NCI-H460 (cell line): ENCODE measurements at places on chromosomes 6 and 20. TPM values are rescaled to one million over a fixed set of nuclear protein-coding genes. Genes with fewer than 3 reads are reported as not detected.

Gene MUCL3
- total RNA-seq: 0.15 TPM in 1 of 2 replicates, not detected in the other

Gene FRS3
- total RNA-seq: 1.2 and 2.5 TPM in 2 replicates

GRCh38 chr6:3526962-3527650 lies 70.3 kb upstream of the SLC22A23 start:
- DNase-seq: no peak

DNA sequence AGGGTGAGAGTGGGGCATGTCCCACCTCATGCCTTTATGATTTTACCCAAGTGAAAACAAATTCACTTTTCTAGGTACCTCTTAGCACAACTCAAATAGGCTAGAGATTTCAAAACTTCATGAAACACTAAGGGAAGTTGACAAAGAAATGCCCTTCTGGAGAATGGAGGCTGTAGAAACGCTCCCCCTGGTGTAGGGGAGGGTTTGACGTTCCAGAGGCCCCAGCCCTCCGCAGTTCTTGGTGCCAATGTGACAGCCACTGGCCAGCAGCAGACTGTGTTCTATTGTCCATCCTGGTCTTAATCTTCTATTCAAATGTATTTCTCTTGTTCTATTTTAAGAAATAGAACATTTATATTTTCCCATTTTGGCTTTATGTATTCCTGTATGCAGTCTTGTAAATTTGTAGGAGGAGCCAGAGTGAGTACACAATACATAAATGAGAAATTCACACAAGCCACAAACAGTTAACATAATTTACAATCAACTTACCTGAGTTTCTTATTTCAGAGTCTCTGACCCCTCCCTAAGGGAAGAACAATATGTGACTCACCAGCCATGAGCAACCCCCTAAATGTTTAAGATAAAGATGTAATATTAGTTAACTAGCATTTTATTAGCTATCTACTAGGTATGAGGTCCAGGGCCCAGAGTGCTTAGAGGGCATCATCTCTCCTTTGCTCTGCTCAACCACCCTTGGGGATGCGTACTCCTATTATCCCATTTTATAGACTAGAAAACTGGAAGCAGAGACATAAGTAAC lies 8.8 kb upstream of the MUC21 start:
- no peak for DNase-seq

DNA sequence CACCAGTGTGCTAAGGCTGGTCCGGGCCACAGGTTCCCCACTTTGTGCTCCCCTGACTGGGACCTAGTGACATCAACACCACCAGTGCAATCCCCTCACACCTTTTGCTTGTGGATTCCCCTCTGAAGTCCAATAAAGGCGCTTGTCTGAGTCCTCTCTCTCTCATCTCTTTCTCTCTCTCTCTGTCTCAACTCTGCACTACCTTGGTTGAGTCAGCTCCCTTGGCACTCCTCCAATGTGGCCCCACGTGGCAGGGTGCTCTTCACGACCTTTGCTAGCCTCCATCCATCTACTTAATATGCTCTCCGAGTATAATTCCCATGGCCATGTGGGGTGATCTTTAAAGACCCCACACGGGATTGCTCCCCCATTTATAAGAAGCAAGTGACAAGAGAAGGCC lies 385.0 kb downstream of the CD83 start:
- no peak for DNase-seq

DNA sequence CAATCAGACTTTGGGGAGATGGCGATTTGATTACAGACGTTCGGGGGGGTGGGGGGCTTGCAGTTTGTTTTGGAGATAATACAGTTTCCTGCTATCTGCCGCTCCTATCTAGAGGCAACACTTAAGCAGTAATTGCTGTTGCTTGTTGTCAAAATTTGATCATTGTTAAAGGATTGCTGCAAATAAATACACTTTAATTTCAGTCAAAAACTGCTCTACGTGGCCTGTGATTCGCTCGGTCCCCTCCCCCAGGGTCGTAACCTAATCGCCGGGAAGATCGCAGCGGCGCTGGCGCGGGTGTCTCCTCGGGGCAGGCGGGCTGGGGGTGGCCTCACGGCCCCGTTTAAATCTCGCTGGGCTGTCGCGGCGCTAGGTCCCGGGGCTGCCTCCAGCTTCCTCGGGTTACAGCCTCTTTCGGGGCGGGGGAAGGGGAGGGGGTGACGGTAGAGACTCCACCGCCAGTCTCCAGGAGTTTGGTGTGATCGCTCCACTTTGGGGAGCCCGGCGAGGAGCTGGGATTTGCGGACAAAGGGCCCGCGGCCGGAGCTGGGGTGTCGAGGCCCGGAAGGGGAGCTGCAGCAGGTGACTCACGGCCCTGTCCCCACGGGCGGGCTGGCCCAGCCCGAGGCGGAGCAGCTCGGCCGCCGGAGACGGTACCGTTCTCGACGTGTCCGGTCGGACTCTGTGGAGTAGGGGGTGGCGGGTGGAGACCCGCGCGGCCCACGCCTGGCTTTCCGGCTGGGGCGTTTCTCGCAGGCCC lies 4.2 kb downstream of the FOXC1 start:
- no peak for DNase-seq

- no peak for DNase-seq
Measured at GRCh38 chr6:5142915-5143314, 57.8 kb downstream of the PPP1R3G start.

DNA sequence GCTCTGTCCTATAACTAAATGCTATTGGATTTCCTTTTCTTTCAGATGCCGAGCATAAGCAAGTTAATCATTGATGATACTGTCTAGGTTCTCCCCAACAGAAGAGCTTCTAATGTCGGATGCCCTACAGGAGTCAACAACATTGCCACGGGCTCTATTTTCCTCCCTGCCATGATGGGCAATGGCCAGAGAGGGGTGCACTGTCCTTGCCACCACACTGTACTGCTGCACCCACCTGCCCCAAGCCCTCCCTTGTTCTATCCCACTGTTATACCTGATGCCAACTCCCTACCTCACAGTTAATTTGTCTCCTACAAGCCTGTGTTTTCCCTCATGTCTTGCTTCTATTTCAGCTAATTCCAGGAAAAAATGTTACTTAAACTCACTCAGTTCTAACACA lies 773.6 kb upstream of the CHD6 start:
- no peak for DNase-seq

DNA sequence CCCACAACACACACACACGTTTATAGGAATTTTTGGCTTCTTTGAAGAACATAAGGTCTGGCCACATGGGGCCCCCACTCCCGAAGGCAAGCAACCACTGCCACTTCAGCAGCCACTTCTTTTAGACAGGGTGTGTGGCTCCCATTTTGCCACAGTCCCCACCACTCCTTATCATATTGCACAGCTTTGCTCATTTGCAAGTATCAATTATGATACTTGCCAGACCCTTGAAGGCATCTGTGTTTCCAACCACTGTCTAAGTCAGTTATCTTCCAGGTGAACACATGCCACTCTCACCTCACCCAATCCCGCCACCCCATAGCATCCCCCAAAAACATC lies 73.1 kb downstream of the NOL4L start:
- no peak for DNase-seq

GRCh38 chr20:39152126-39152525 lies 190.0 kb downstream of the DHX35 start:
- no peak for DNase-seq

GRCh38 chr6:33634161-33634727 lies 13.1 kb downstream of the ITPR3 start:
- no peak for DNase-seq

DNA sequence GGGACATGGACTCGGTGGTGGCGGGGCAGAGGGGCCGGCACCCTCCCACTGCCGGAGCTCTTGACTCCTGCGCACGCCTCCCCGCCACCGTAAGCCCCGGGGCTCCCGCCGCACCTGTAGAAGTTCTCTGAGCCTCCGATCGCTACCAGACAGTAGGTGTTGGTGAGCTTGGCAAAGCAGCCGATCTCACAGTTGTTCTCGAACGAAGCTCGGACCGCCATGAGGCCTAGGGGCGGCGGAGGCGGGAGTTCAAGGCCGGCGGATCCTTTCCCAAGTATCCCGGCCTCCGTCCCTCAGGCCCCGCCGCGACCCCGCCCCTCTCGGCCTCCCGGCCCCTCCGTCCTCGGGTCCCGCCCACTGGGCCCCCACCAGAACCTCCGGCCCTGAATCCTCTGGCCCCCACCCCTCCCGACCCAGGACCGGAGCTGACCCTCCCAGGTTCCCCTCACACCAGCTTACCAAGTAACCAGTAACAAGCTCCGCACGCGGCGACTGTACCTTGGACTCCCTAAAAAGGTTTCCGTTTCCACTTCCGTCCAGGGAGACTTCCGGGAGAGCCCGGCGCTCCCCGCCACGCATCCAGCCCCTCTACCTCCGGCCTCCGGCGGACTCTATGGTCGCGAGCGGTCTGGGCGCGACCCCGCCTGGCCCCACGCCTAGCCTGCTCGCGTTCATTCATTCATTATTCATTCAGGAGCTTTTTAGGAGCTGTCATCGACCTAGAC lies at the start of gene EIF6:
EIF6 (minus strand) TSS at position 506 of the 725 bp plus-strand sequence; CDS start at position 221, 285 bp downstream.
- DNase-seq: peak; percentile 73

Gene SLC4A11
- total RNA-seq: 65.8 and 71.0 TPM in 2 replicates

GRCh38 chr20:14569641-14570040 lies 232.2 kb upstream of the FLRT3 start:
- DNase-seq: no peak

GRCh38 chr6:87661503-87661902 lies 40.5 kb downstream of the AKIRIN2 start:
- DNase-seq: no peak

Gene CYP21A2
- total RNA-seq: not detected in 2 replicates

DNA sequence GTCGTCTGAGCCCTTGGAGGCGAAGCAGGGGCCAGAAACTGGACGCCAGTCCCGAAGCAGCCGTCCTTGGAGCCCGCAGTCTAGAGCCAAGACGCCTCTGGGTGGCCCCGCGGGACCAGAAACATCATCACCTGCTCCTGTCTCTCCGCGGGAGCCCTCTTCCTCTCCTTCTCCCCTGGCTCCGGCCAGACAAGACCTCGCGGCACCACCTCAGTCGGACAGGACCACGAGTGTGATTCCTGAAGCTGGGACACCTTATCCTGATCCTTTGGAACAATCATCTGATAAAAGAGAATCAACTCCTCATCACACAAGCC lies 416 bp downstream of the RSPH4A start:
- no peak for DNase-seq

- no peak for DNase-seq
Measured at GRCh38 chr20:458776-459175, 3.6 kb downstream of the TBC1D20 start.

- no peak for DNase-seq
Measured at GRCh38 chr6:106511288-106512047, 117.8 kb downstream of the RTN4IP1 start.
